ENCODE measurements at places on chromosomes 12 and 14.

GRCh38 chr12:118830296-118830695 lies 151.0 kb upstream of the SRRM4 start:
- DNase-seq: no peak

DNA sequence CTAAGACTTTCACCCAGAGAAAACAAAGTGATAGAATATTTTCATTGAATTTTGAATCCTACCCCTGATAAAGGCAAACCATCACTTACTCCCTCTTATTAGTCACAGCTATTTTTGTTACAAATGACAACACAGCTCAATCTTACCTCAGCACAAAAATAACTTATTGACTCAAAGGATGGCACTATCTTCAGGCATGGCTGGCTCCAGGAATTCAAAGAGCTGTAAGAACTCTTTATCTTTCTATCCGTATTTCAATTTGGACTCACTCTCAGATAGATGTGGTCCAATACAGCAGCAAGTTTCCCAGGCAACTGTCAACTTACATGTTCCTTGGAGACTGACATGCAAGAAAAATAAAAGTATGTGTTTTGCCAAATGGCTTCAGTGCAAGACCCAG lies 709.4 kb upstream of the MDGA2 start:
- no peak for DNase-seq

DNA sequence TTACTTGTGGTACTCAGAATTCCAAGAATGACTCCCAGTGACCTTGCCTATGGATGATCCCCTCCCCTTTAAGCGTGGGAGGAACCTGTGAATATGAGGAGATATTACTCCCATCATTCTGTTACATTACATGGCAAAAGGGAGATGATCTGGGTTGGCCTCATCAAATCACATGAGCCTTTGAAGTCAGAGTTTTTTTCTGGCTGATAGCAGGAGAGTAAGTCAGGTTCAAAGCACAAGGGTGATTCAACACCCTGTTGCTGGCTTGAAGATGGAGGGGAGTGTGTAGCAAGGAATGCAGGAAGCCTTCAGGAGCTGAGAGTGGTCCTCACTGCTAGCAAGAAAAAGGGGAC lies 9.1 kb upstream of the MDM2 start:
- no peak for DNase-seq

GRCh38 chr12:57370072-57370471 lies 60.8 kb downstream of the R3HDM2 start:
- DNase-seq: no peak

GRCh38 chr12:45098766-45099165 lies 47.9 kb upstream of the DBX2 start:
- DNase-seq: no peak

- no peak for DNase-seq
Observed at GRCh38 chr12:98456576-98457573, 58.5 kb upstream of the TMPO start.

GRCh38 chr14:99931308-99931707 lies 133.9 kb upstream of the EVL start:
- DNase-seq: no peak

GRCh38 chr12:88299567-88300101 lies 157.5 kb downstream of the TMTC3 start:
- DNase-seq: no peak

- no peak for DNase-seq
Observed at GRCh38 chr12:46065412-46066166, 75.2 kb upstream of the SCAF11 start.

- no peak for DNase-seq
Observed at GRCh38 chr14:57199921-57200320, 68.8 kb downstream of the EXOC5 start.
